Activated T-cell treated with anti-CD3 and anti-CD28 coated beads, Interleukin-2, amount 50 U/mL, for 72 hours (primary cell): ENCODE measurements at places on chromosomes 12 and 14. TPM values are rescaled to one million over a fixed set of nuclear protein-coding genes. Genes with fewer than 3 reads are reported as not detected.
A peak's percentile ranks its signal among the peaks of the same experiment; 100 is the strongest.

DNA sequence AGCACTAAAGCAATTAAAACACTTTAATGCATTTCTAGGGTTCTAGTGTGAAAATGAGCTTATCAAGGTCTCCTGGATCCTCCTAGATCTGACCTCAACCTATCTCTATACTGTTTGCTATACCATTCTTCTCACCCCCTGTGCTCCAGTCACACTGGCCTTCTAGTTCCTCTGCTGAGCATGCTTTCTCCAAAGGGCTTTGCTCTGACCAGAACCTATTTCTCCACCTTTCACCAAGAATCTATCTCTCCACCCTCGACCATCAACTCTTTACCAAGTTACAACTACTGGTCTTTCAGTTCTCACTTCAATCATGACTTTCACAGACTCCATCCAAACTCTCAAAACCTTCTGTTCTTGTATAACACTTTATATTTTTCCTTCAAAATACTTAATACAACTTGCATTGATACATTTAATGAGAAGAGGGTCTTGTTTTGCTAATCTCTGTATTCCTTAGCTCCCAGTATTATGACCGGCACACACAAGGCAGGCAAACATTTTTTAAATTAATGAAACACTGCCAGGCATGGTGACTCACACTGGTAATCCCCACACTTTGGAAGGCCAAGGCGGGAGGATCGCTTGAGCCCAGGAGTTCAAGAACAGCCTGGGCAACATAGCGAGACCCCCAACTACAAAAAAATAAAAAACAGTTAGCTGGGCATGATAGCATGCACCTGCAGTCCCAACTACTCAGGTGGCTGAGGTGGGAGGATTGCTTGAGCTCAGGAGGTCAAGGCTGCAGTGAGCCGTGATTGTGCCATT is 22.8 kb downstream of the PPP1R12A start:
- DNase-seq, result no peak

- no peak for DNase-seq
Measured at GRCh38 chr14:95494456-95494855, 22.0 kb downstream of the SYNE3 start.

DNA sequence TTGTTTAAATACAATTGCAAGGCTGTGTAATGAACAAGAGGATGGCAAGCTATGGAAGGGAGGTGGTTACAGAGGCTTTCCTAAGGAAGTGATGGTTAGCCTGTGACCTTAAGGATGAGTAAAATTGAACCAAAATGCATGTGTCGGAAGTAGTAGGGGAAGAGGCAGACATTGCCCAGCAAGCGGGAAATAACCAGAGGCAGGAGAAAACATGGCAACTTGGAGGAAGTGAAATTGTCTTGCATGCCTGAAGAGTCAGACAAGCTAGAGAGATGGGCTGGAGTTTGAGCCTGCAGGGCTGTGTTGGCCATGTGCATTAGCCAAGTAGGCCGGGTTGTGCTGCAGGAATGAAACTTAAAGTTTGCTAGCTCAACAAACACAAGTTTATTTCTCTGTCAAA is 96.2 kb downstream of the BTG1 start:
- no peak for DNase-seq

Gene SERPINA9
- total RNA-seq, result not detected

GRCh38 chr12:28130625-28131598 is 59.3 kb upstream of the CCDC91 start:
- no peak for DNase-seq

DNA sequence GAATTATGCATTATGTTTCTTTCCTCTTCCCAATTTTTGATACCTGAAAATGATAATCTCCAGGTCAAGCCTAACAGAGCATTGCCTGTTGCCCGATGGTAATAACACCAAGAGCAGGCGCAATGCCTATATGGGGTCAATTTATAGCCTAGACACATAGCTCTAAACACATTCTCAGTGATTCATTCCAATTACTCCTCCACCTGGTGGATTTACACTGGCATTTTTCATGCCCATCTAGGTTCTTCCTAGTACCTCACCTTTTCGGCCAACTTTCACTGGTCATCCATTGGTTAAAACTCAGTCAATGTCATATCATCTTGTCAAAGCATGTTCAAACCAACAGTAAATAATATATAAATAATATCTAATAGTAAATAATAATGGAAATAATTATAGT is 53.1 kb downstream of the EIF2S3B start:
- no peak for DNase-seq

GRCh38 chr14:35234012-35234805 is 58.0 kb upstream of the PSMA6 start:
- DNase-seq, result no peak

Gene ARID2
- 29.6 TPM for total RNA-seq

GRCh38 chr14:76810953-76811400 is 1.7 kb downstream of the ANGEL1 start:
- DNase-seq, result peak; percentile 19

DNA sequence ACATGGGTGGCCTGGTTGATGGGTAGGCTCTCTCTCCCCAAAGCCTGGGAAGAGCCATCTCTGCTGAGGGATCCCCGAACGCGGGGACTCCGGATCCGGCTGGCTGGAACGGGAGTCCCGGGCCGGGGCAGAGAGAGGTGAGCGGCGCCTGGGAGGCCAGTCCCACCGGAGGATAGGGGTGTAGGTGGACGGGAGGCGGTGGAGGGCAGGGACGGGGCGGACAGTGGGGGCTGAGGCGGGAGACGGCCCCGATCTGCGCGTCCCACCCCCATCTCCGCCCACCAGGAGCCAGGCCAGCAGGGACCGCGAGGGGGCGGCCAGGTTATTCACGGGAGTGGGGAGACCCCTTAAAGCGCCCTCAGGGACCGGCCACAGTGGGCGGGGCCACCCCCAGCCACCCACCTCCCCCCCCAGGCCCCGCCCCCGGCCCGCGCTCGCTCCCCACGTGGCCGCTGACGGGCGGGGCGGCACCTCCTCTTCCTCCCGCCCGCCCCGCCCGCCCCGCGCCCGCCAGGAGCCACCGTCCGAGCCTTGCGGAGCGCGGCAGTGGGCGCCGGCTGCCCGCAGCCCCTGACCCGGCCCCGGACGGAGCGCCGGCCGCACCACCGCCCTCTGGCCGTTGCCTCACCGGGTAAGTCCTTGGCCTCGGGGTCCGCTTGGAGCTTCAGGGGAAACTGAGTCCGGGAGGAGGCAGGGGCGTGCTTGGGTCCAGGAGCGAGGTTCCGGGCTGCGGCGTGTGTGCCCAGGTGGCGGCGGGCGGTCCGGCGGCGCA is at the start of gene INF2:
TSS of gene INF2 (plus strand) at position 510 of the 772 bp plus-strand sequence. CDS start 11,748 bp downstream, outside the sequence.
- DNase-seq, result peak; percentile 56

GRCh38 chr14:59206892-59207291 is 18.4 kb downstream of the DAAM1 start:
- no peak for DNase-seq

Gene INHBE
- 3.8 TPM for total RNA-seq

DNA sequence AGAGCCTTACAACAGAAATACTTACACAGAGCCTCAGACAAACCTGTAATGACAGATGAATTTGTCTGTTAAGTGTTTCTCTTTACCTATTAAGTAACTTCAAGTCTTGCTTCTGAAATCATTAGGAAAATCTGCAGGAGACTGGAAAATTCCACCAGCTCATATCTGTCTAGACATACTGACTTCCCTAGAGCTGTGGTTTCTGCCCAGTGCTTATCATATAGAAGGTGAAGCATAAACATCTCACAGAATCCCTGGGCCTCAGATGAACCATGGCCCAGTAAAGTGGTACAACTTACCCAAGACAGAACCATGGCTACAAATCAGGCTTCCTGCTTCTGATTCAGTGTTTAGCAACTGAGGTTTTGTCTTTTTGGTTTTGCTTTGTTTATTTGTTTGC is 91.6 kb downstream of the EGLN3 start:
- DNase-seq, result no peak

Gene CD163
- total RNA-seq, result not detected

DNA sequence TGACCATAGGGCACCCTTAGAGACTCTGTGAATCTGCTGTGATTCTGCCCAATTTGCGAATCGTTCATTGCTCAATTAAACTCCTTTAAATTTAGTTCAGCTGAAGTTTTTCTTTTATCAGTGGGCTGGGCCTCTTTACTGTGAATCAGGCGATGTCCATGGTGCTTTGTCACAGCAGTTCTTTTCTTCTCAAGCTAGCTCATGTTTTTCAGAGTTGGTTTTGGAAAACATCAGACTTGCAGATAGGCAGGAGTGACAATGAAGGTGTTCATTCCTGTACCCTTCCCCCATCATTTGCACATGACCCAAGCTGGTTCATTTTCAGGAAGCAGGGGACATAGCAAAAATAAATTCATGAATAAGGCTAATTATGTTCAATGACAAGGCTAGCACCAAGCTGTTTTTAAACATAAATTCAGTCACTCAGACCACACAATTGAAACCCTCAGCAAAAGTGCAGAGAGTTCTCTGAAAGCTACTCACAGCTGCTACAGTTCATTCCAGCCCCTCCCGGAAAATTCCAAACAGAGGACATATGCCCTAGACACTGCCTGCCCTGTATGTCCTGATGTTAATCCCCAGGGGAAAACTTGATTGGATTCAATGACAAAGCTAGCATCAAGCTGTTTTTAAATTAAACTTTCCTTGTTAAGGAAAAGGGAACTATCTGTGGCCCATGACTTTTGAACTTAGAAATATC is 383.3 kb downstream of the C12orf75 start:
- no peak for DNase-seq

DNA sequence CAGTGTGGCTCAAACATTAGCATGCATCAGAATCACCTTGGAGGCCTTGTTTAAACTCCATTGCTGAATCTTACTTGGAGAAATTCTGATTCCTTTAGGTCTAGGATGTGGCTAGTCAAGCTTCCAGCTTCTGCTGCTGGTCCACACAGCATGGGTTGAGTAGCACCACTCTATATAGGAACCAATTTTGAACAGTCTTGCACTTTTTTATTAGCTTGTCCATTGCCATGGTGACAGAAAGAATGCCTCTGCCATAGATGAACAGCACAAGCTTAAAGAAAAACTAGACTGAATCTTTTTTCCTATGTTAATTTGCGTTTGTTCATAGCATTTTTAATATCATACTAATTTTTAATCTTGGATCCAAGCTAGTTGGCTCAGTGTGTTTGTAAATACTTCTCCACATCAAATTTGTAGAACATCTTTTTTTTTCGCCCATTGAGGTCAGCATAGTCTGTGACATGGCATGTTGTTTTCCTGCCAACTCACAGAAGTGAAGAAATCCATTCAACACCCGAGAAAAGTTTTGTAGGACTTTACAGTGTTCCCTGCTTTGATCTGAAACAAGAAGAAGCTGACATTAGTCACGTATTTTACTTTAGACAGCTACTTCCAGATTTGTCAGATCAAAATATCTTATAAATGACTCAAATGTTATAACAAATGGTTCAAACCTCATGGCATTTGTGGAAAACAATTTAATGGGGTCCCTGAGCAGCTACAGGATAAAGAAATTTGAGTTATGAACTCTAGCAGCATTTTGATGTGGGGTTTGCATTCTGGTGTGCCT is 438.8 kb downstream of the EGLN3 start:
- DNase-seq, result no peak

DNA sequence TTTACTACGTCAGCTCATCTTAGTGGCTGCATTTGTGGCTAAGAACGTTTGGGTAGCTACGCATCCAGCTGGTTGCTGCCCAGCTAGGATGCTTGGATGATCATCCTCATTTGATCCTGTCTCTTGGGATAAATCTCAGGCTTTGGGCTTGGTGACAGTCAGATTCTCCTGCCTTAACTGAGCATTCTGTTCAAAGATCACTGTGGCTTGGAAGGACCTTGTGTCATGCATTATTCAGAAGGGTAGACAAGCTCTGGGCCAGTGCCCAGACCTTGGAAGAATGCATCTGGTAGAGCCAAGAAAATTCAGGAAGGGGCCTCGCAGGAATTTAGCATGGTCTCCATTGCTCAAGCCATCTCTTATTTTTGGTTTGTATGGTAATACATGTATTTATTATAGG is 188.4 kb downstream of the NRXN3 start:
- no peak for DNase-seq

Gene BCL11B
- 54.4 TPM for total RNA-seq

DNA sequence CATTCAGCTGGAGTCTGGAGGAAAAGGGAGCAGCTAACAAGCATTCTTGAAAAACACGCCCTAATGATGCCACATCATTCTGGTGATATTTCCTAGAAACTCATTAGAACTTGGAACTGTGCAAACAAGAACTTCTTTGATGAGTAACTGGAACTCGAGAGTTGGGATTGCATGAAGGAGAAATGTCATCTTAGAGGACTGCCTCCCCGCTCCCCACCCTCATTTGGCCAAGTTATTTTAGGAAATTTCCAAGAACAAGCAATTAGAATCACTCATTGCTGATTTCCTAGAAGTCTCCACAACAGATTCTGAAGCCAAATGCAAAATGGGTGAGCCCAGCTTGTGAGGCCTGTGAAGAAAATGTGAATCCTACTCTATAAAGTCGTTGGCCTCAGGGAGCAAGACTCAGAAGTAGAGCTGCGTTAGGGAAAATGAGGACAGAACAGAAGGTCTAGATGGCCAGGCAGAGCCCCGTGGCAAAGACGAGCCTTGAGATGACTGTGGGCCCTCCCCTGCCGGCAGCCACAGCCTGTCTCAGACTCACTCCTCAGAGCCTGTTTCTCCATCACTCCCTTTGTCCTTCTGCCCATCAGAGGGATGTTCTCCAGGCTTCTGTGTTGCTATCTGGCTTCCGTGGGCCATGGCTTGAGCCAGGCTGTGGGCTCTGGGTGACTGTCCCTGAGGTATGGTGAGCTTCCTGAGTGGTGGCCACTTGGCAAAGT is 38.4 kb downstream of the RTL1 start:
- no peak for DNase-seq

Gene RILPL1
- total RNA-seq, result 5.4 TPM

- no peak for DNase-seq
Measured at GRCh38 chr12:293199-293598, 30.6 kb upstream of the SLC6A13 start.

Gene JAG2
- 3.1 TPM for total RNA-seq

DNA sequence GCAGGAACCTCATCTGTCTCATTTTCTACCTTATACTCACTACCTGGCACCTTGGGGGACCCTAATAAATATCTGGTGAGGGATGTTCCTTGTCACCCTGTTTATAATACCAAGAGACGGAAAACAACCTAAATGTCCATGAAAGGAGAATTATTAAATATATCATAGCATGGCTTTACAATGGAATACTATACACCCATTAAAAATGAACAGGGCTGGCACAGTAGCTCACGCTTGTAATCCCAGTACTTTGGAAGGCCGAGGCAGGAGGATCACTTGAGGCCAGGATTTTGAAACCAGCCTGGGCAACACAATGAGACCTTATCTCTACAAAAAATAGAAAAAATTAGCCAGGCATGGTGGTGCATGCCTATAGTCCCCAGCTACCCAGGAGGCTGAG is 34.3 kb upstream of the SPPL3 start:
- DNase-seq, result no peak

- DNase-seq, result no peak
Measured at GRCh38 chr12:93882763-93883162, 205.6 kb downstream of the CRADD start.

Gene FRS2
- total RNA-seq, result 13.2 TPM
